ENCODE measurements at places on chromosomes 11 and 22.

DNA sequence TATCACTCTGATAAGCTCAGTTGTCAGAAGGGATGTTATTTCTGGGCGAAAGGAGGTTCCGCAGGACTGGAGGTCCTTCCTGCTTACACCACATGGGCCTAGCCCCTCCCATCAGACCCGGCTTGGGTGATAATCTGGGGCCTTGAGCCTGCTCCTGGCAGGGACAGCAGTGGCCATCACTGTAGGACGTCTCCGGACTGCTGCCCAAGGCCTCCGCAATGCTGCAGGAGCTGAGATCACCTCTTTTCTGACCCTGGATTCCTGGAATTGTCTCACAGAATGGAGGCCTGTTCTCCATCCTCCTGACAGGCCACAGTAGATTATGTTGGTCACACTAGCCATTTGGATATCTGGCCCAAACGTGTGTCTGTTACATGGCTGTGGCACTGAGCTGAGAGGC, 9.2 kb upstream of the BIK start:
- DNase-seq = no peak

DNA sequence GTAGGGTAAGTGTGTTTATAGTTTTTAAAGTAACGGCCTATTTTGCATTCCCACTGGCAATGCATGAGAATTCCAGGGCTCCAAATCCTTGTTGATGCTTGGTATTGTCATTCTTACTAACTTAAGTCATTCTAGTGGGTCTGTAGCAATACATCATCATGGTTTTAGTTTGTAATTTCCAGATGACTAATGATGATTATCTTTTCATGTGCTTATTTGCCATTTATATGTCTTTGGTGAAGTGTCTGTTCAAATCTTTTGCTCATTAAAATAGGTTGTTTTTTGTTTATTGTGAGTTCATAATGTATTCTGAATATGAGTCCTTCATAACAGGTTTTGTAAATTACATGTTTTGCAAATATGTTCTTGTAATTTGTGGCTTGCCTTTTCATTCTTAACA, 31.2 kb downstream of the MTMR3 start:
- peak; percentile 58 for DNase-seq

GRCh38 chr11:120441592-120441991, 70.0 kb upstream of the GRIK4 start:
- no peak for DNase-seq

GRCh38 chr11:6568191-6568918, 35.1 kb downstream of the RRP8 start:
- DNase-seq = no peak

DNA sequence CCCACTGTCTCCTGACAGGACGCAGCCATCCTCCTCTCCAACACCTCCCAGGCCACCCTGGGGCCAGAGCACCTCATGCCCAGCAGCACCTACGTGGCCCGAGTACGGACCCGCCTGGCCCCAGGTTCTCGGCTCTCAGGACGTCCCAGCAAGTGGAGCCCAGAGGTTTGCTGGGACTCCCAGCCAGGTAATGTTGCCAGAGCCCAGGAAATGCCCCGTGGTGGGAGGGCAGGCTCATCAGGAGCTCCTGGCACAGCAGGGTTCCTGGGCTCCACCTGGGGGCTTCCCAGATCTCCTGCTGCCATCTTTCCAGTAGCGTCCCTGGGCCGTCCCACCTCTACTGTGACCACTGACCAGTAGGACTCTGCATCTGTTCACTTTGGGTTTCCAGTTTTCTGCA, 16.2 kb downstream of the CSF2RB start:
- DNase-seq = no peak

- no peak for DNase-seq
Observed at GRCh38 chr11:45252877-45253276, 33.3 kb downstream of the SYT13 start.

GRCh38 chr22:35517769-35518530, 22.7 kb upstream of the RASD2 start:
- no peak for DNase-seq

GRCh38 chr11:35681163-35681767, 18.7 kb downstream of the TRIM44 start:
- DNase-seq = no peak

- no peak for DNase-seq
Observed at GRCh38 chr11:15158351-15159015, 43.8 kb downstream of the INSC start.

DNA sequence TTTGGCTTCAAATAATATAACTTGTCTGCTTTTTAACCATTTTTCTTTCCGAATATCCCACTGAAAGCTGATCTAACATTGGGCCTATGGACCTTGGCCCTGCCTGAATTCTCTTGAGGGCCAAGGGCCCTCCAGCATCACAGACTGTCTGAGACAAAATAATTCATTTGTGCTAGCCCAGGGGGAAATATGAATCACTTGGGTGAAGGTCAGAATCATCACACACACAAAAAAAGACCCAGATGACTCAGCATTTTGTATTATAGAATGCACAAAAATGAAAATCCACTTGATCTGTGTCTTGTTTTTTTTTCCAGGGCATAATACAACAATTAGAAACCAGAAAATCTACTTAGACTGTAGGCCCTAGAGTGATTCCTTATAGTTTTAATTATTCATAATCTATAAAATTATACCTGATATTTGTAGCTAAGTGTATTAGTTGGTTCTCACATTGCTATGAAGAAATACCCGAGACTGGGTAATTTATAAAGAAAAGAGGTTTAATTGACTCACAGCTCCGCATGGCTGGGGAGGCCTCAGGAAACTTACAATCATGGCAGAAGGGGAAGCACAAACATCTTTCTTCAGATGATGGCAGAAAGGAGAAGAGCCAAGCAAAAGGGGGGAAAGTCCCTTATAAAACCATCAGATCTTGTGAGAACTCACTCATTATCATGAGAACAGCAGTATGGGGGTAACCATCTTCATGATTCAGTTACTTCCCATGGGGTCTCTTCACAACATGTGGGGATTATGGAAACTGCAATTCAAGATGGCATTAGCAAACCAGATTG, 15.6 kb upstream of the RDX start:
- peak; percentile 32 for DNase-seq

- no peak for DNase-seq
Observed at GRCh38 chr11:60169264-60169915, 13.5 kb downstream of the MS4A6A start.

All from amniotic stem cell (primary cell).